Stimulated activated CD8-positive, alpha-beta memory T cell treated with anti-CD3 and anti-CD28 coated beads, Interleukin-4, amount 100 ng/mL, for 4 hours (primary cell): ENCODE measurements at places on chromosomes 16 and 17.

GRCh38 chr16:1763521-1764511, 7.5 kb downstream of the NME3 start:
- DNase-seq: no peak

GRCh38 chr16:16059895-16060590, 110.6 kb downstream of the ABCC1 start:
- no peak for DNase-seq

- no peak for DNase-seq
Observed at GRCh38 chr17:7553356-7553755, 4.5 kb downstream of the TNFSF12 start.

DNA sequence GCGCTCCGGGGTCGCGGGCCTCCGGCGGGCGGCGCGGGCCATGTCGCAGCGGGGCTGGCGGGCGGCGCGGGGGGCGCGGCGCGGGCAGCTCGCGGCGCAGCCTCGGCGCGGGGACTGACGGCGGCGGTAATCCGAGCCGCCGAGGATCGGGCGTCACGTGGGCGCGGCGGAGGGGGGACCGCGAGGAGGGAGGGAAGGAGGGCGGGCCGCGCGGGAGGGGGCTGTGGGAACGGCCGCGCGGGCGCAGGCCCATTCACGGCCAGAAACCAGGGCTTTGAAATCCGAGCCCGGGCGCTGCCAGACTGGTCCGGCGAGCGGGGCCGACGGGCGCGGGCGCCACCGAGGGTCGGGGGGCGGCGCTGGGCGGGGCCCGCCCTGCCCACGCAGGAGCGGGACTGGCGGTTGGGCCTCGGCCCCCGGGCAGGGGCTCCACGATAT, at the start of gene MTSS2:
TSS of gene MTSS2 (minus strand) at position 116 of the 438 bp plus-strand sequence. CDS start 262 bp downstream, outside the sequence.
- no peak for DNase-seq

- DNase-seq: no peak
Observed at GRCh38 chr17:13425390-13425789, 176.3 kb downstream of the HS3ST3A1 start.

DNA sequence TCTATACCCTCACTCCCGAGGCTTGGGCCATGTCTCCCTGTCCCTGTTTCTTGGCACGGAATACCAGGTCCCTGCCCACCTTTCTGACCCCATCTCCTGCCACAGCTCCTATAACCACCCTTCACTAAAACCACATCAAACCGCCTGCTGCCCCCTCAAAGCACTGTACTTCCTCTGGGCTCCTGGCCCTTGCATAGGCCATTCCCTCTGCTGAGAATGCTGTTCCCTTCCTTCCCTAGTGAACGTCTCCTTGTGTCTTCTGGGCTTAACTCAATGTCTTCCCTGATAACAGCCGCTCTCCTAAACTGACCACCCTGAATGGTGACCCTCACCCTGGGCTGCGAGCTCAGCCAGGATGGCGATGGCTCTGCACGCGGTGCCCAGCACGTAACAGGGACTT, 10.7 kb downstream of the AANAT start:
- DNase-seq: no peak

- DNase-seq: no peak
Observed at GRCh38 chr16:85608515-85608885, 4.6 kb upstream of the GSE1 start.

GRCh38 chr17:49217651-49218413, 7.3 kb downstream of the ABI3 start:
- peak; percentile 52 for DNase-seq

- DNase-seq: no peak
Observed at GRCh38 chr17:16407911-16408588, 7.3 kb upstream of the TRPV2 start.

DNA sequence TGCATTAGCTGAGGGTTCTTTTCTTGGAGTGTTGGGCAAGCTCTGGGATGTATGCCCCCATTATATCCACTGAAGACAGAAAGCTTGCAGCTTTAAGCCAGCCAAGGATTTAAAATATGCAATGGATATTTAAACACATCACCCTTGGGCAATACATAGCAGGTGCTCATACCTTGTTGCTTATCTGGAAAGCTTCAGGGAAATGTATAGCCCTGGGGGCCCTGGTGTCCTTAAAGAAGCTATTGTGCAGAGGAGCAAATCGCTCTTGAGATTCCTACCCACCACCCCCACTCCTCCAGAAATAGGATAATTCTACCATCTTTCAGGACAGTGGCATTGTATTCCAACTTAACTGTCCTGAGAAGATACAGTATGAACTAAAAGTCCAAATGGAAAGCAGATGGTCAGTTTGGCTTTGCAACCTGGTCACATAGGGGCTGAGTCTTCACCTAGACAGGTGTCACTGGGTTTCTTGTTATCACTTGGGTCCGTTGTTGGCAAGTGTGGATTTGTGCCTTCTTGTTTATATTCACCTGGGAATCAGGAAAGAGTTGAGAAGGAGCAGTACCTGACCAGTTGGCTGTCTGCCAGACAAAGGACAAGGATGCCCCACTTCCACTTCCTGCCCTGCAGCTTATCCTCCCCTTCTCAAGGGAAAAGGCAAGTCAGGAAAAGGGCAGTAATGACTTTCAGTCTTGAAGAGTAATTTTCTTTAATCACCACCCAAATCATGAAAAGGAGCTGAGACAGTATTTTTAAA, 3.4 kb downstream of the ANKRD40CL start:
- DNase-seq: no peak

DNA sequence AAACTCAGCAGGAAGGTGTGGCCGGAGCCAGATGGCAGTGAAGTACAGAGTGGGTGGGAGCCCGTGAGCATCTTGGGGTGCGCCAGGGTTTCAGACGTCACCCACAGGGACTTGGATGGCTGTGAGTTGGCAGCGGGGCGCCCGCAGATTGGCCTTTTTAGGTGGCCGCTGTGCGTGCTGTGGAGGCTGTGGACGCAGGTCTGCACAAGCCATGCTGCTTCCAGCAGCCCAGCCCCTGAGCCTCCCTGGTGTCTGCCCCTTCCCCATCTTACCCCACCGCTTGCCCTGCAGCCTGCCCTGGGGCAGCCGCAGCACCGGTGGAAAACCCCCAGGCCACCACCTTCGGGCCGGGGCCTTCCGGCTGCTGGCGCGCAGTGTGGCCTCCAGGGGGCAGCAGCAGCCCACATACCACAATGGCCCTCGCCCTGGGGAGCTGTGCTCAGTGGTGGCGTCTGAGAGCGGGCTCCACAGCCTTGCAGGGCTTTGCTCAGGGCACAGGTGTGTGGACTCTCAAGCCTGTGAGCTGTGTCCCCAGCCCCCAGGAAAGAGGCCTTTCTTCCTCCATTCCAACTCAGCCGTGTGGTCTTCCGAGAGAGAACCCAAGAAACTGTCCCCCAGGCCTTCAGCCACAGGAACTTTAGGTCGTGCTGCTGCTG, 11.8 kb downstream of the ENDOV start:
- DNase-seq: peak; percentile 62

GRCh38 chr16:79191933-79192332, 408.6 kb downstream of the MAF start:
- DNase-seq: no peak

DNA sequence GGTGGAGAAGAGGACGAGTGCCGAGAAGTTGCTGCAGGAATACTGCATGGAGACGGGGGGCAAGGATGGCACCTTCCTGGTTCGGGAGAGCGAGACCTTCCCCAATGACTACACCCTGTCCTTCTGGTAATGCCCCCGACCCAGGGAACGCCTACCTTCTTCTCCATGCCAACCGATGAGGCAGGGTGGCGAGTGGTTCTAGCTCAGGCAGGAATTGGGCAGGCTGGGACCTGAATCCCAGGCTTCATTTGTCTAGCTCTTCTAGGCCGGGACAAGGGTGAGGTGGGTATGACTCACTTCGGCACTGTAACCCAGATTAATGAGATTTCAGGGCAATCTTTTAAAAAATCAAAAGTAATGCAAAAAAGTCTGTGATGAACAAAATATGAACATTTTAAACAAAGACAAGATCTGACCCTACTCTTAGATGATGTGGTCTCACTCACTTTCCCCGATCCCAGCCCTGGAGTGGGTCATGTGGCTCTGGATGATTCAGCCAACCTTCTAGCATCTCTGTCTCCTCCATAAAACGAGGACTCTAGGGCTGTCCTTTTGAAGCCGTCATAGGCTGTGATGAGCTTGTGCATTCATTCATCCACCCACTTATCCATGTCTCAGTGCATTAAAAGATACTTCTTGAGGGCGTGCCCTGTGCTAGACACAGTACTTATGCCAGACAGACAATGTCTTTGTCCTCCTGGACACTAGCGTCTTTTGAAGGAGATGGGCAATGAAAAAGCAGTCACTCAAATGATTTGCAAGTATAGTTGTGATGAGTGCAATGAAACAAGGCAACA, 102.6 kb downstream of the SDR42E1 start:
- DNase-seq: no peak

- DNase-seq: no peak
Observed at GRCh38 chr16:77469634-77470033, 34.8 kb upstream of the ADAMTS18 start.

DNA sequence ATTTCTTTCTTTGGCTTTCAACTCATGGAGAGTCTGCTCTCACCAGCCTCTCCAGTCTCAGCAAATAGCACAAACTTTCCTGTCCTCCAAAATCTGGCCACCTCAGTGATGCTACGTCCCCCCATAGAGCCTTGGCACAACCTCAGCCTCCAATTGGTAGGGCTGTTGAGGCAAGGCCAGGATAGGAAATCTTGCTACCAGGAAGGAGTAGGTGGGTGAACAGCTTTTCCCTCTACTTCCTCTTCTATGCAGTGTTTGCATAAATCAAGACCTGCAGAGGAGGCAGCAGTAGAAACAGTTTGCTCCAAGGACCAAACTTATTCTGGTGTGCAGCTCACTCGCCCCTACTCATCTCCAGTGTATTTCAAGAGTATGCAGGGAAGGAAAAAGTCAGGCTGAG, 701 bp upstream of the DPEP2 start:
- no peak for DNase-seq

GRCh38 chr16:81786321-81786720, 7.2 kb downstream of the PLCG2 start:
- no peak for DNase-seq

DNA sequence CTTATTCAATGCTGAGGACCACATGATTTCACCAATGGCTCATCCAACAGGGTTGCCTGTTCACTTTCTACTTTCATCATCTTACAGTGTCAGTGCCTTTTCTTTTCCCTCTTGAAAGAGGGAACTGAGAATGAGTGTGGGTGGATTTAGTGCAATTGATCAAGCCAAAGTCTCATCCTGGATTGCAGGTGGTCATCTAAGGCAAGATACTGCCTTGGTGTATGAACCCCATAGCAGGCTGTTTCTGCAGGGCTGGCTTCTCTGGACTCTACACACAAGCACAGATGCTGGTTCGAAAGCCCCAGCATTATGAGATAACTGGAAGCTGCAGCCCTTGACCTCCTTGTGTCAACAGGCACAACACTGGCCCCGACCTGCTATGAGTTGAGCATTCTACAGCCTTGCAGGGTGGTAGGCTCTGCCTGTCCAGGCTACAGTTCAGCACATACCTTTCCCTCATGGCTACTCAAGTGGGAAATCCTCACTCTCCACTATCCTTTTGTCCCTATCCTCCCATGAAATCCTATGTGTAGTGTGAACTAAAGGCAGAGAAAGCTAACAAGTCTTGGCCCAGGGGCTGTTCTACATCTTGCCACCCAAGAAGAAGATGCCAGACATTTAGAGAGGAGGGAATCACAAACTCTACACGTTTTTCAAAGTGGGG, 358.7 kb downstream of the SLC39A11 start:
- DNase-seq: no peak

GRCh38 chr17:54948380-54948779, 20.1 kb downstream of the COX11 start:
- DNase-seq: no peak

GRCh38 chr17:78272181-78272913, 40.9 kb downstream of the TMEM235 start:
- DNase-seq: no peak

- DNase-seq: no peak
Observed at GRCh38 chr16:58013201-58013956, 12.2 kb downstream of the USB1 start.

GRCh38 chr17:7079581-7080455, at the start of gene CLEC10A:
Gene CLEC10A (minus strand): TSS chr17:7080251. CDS start chr17:7078812, 1,439 bp downstream.
- no peak for DNase-seq

- DNase-seq: no peak
Observed at GRCh38 chr17:76120658-76121008, 17.0 kb upstream of the EXOC7 start.

- DNase-seq: no peak
Observed at GRCh38 chr16:78271981-78272380, 172.5 kb downstream of the WWOX start.

DNA sequence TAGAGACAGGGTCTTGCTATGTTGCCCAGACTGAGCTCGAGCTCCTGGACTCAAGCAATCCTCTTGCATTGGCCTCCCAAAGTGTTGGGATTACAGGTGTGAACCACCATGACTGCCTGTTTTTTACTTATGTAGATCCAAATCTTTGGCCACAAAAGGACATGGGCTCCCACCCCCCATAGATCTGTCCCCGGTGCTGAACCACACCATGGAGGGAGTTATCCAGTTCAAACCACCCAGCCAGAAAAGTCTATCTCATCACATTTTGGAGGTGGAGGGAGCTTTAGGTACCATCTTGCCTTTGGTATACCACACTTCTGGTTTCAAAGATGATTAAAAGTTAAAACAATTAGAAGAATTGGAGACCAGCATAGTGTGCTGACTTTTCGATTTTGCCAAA, 26.2 kb downstream of the SHISA9 start:
- no peak for DNase-seq

DNA sequence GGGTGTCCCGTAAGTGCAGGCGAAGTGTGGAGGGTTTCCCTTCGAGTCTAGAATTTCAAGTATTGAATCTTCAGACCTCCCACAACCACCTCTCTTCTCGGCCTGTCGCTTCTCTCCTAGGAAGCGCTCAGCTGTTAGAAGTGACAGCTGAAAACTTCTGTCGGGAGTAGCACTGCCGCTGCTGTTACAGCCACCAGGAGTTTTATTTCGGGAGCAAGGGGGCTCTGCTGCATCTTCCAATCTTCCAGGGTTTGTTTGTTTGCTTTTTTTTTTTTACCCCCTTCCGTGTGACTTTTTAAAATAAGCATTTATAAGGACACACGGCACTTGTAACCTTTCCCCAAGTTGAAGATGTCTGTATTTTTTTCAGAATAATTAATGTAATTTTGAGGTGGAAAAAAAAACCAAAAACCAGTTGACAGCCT, 767 bp downstream of the RPS6KB1 start:
- DNase-seq: no peak

GRCh38 chr17:29179232-29180033, 765 bp downstream of the MYO18A start:
- DNase-seq: no peak

DNA sequence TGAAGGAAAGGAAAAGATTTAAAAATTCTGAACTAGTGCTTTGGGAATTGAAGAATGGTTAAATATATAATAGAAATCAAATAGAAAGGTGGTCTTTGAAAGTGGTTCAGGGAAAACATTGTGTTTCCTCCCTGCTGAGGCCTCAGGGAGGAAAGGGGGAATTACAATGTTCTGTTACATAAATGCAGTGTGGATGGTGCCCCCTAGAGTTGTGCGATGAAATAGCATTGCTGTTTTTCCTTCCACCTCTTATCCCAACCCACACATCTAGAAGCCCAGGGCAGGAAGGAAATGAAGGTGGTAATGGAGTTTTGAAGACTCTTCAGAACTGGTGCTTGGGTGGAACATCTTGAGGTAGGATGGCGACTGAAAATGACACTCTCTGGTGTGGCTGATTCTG, 6.4 kb upstream of the TOX3 start:
- no peak for DNase-seq
